A172 (cell line): ENCODE measurements at places on chromosomes 13 and 19. TPM values are rescaled to one million over a fixed set of nuclear protein-coding genes. Genes with fewer than 3 reads are reported as not detected.

The ONECUT3 gene
- not detected in 2 replicates for total RNA-seq

DNA sequence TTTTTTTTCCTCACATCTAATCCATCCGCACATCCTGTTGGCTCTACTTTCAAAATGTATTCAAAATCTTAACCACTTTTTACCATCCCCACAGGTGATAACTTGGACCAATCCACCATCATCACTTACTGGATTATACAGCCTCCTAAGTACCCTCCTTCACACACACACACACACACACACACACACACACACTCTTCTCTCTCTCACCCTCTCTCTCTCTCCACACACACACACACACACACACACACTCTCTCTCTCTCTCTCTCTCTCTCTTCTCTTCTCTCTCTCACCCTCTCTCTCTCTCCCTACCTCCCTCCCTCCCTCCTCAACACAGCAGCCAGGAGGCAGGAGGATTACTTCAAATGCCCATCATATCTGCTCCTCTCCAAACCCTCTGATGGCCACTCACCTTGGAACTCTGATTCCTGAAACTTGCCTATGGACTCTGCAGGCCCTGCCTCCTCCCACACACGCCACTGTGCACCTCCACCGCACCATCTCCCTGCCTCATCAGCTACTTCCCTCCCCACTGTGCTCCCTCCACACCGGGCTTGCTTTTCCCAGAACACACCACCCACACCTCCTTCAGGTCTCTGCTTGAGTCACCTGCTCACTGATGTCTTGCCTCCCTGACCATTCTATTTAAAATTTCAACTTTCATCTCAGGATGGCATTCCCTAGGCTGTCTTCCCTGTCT, 39.7 kb downstream of the RCBTB2 start:
- no peak for DNase-seq

GRCh38 chr13:23567906-23568460, 2.2 kb upstream of the TNFRSF19 start:
- no peak for DNase-seq

The SLC7A9 gene
- total RNA-seq: not detected in 2 replicates

The DMKN gene
- total RNA-seq: 4.0 and 4.4 TPM in 2 replicates

DNA sequence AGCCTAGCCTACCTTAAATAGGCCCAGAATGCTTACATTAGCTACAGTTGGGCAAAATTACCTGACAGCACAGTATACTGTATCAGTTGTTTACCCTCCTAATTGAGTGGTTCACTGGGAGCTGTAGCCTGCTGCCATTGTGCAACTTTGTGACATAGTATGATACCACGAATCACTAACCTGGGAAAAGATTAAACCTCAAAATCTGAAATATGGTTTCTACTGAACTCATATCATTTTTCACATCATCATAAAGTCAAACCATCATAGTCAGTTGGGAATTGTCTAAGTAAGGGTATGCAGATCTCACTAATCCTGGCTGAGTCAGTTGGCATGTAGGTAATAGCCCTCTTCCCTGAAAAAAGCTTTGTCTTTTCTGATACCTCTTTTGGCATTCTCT, 9.2 kb downstream of the PAN3 start:
- DNase-seq: no peak

GRCh38 chr19:45621976-45622503, 17.2 kb downstream of the EML2 start:
- DNase-seq: no peak

DNA sequence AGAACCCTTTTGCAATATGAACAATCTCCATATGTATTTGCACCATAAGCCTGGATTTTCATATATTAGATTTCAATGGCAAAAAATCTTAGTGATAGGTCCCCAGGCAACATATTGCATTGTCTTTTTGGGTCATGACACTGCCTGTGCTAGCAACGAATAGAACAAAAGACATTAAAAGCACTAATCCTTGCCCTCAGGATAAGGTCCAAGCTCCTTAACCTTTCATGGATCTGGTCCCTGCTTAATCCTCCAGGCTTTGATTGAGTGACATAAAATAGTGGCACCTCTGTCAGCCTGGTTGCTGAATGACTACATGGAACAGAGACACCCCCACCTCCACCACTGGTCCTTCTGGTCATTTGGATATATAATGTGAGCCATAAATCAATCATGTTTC, 134.4 kb downstream of the RBM26 start:
- no peak for DNase-seq

DNA sequence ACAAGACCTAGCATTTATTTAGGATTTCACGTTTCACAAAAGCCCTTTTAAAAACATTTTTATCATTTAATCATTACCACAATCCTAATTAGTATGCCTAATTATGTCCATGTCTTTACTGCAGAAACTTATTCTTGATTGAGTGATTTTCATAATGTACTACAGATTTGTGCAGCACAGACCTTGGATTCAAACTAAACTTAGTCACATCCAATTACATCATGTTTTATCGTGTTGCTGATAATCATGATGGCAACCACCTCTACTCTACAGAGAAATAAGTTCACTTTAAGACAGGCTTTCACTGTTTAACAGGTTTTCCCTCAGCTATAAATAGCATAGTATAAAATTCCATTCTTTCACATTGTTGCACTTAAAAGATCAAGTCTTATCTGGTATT, 240.9 kb upstream of the RFC3 start:
- DNase-seq: no peak

DNA sequence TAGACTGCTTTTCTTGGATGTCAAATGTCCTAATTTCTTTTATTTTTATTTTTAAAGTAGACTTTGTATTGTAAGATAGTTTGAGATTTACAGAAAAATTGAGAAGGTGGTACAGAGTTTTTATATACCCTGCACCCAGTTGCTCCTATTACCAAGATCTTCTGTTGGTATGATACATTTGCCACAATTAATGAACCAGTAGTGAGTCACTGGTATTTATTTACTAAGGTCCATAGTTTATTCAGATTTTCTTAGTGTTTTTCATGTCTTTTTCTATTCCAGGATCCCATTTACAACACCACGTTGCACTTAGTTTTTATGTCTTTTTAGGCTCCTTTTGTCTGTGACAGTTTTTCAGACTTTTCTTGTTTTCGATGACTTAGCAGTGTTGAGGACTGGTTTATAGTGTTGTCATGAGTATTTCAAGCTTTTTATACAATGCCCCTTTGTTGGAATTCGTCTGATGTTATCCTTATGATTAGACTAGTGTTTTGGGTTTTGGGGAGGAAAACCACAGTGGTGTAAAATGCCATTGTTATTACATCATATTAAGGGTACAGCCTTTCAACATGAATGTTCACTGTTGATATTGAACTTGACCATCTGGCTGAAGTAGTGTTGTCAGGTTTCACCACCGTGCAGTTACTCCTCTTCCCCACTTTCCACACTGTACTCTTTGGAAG, 35.9 kb downstream of the COG3 start:
- DNase-seq: peak; percentile 84

DNA sequence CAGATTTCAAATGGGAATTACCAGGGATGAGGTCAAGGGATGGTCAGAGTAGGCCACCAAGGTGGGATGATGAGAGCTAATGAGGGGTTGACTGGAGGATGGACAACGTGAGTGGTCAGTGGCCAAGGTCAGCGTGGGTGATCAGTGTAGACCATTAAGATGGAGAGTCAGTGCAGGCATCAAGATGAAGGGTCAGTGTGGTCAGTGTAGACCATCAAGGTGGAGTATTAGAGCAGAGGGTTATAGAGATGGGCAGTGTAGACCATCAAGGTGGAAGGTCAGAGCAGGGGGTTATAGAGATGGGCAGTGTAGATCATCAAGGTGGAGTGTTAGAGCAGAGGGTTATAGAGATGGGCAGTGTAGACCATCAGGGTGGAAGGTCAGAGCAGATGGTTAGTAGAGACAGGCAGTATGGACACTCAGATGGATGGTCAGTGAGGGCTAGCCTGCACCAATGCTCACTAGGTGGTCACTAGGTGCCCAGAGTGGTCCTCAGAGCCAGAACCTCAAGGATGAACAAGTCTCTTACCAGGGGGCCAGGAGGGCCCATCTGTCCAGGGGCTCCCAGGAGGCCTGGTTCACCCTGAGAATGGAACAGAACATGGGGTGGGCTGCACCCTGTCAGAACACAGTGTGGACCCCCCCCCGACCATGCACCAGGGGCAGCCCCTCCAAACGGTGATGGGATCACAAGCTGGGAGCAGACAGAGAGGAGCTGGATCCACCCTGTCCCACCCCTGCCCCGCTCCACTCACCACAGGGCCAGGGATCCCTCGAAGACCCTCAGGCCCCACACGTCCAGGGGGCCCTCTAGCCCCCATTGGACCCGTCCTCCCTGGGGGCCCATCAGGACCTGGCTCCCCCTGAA, 32.7 kb upstream of the OLFM2 start:
- DNase-seq: no peak

DNA sequence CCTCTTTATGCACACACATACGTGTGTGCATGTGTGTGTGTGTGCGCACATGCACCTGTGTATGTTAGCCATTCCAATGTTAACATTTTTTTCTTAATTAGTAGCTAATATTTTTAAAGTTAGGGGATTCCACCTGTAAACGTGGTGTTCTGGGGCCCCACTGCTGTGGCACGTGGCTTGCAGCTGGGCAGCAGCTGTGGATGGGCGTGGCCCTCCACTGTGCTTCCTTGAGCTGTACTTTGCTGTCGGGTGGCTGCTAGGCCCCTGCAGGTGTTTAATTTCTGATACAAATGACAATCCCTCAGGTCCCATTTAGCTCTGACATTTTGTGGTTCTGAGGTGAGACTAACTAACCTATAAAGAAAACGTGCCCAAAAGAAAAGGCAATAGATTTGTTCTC, 58.9 kb upstream of the GJB6 start:
- DNase-seq: no peak

The ZNF578 gene
- total RNA-seq: not detected in 2 replicates

DNA sequence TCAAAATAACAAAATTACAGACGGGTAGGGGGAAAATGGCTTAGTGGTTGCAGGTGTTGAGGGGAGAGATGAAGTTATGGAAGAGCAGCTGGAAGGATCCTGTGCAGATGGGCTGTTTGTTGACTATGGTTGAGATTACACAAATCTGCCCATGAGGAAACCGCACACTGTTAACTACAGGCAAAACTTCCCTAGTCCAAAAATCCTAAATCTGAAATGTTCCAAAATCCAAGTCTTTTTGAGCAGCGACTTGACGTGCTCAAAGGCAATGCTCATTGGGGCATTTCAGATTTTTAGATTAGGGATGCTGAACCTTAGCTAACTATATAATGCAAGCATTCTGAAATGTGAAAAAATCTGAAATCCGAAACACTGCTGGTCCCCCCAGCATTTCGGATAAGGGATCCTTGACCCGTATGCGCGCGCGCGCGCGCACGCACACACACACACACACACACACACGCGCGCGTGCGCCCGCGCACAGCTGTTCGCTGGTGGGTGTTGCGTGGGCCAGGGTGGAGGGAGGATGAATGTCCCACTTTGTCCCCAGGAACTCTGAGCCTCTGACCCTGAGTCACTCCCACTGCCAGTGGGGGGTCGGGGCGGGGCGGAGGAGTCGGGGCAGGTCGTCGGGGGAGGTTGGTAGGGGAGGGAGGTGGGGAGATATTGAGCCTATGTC, 6.8 kb downstream of the F2RL3 start:
- DNase-seq: no peak

- no peak for DNase-seq
These were observed 159.4 kb downstream of the NHLRC3 start for GRCh38 chr13:39197647-39198007.

GRCh38 chr19:42369433-42370067, 20.5 kb downstream of the CNFN start:
- DNase-seq: no peak

DNA sequence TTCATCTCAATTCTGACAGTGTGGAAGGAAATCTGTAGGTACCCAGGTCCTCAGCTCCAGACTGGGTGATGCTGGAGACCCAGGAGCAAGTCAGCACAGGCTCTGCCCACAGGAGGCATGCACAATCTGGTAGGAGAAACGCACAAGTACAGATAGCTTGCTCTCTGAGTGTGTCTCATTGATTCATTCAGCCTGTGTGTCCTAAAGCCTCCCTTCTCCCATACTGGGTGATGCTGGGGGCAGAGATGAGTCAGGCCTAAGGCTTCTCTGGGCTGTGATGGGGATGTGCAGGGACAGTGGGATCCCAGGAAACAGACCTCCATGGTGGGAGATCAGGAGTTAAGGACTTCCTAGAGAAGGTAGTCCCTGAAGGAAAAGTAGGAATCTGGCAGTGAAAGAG, 6.8 kb downstream of the ZNF526 start:
- DNase-seq: no peak

The ZNF723 gene
- total RNA-seq: 0.19 TPM in 1 of 2 replicates, not detected in the other

DNA sequence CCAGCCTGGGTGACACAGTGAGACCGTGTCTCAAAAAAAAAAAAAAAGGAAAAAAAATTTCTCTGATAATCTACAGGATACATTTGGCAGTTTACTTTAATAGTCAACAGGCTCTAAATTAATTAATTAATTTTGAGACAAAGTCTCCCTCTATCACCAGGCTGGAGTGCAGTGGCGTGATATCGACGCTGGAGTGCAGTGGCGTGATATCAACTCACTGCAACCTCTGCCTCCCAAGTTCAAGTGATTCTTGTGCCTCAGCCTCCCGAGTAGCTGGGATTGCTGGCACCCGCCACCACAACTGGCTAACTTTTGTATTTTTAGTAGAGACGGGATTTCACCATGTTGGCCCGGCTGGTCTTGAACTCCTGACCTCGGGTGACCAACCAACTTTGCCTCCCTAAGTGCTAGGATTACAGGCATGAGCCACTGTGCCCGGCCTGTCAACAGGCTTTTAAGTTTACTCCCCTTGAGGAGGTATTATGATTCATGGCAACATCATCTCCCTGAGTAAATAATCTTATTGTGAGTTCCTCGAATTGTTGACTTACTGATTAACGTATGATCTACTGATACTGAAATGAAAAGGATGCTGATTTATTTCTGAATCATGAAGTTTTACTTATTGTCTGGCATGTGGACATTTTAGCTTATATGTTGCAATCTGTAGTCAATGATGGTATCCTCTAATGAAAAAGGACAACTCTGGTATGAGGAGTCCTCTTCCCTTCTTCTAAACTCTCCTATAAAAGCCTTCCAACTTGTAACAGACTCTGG, 21.3 kb upstream of the MTRF1 start:
- peak; percentile 78 for DNase-seq

DNA sequence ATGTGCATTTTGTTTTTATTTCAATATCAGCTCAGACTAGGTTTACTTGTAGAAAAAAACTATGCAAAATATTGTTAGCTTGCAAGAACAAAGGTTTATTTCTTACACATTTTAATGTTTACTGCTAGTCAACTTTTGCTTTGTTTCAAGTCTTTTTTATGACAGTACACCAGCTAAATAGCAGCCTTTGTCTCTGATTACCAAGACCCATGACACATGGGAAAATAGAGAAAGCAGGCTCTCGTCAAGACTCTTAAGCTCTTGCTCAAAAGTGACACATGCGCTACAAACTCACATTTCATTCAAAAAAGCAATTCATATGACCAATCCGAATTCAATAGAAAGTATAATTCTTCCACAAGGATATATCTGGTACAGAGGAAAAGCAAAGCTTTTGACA, 642.3 kb upstream of the SLITRK1 start:
- DNase-seq: no peak

The CEACAM4 gene
- not detected in 2 replicates for total RNA-seq
